ENCODE measurements at places on chromosomes 1 and 21.

GRCh38 chr1:202197653-202198365 lies 4.2 kb downstream of the LGR6 start:
- no peak for DNase-seq

DNA sequence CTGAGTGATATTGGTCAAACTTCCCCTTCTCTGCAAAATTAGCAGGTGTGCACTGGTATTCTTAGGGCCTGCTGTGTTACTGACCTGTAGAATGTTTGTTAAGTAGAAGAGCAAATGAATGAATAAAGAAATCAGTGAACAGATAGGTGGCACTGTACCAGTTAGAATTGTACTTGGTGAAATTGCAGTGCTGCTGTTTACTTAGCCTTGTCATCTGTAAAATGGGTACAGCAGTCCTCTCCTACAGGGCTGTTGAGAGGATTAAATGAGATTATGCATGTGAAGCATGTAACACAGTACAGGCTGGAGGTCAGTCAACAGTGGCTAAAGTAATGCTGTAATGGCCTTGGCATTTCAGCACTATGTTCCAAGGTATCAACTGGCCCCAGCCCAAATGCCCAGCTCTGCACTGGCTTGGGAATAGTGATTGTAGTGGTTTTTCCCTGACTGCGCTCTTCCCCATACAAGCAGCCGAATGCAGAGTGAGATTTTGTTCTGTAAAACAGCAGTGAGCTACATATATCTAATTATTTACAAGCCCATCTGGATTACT lies 10.5 kb downstream of the VANGL1 start:
- no peak for DNase-seq

- DNase-seq, result no peak
Measured at GRCh38 chr1:11479375-11479979, 522 bp downstream of the DISP3 start.

DNA sequence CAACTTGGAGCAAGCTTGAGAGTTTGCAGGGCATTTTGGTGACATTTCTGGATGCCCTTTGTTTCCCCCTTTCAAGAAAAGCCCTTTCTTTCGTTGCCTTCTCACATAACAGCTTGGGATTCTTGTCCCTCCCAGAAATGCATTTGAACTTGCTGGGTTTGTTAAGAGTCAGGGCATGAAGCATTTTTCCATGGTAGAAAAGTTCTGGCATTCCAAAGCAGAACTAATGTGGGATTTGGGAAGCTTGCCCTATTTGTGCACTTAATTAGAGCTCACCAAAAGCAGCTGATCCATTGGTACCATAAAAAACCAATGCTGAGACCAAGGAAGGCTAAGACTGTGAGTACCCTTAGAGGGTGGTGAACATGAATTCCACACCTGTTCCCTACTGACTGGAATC lies 99.8 kb upstream of the HOOK1 start:
- no peak for DNase-seq

GRCh38 chr1:152858062-152858461 lies 1.7 kb upstream of the LCE7A start:
- no peak for DNase-seq

DNA sequence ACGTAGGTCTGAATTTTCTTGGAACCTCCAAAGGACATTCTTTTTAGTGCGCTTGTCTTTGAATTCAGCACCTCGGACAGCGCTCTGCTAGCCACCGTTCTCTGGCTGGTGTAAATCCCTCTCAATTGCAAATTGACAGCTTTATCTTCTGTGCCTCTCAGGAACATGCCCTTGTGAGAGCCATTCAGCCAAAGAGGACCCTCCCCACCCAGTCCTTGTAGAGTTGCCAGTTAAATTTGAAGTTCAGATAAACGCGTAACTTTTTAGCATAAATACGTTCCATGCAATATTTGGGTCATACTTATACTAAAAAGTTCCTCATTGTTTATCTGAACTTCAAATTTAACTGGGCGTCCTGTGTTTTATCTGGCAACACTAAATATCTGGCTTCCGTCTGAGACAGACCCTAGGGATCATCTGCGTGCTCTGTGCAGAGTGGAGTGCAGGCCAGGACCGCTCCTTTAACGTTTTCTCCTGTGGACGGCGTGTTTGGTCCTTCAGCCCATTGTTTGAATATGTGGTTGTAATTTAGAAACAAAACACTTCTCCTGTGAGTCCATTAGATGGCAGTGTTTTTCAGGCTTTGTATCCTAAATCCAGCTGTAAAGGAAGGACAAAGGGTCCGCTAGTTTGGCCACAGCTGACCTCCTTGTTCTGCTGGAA lies 7.0 kb downstream of the KCNAB2 start:
- no peak for DNase-seq

GRCh38 chr1:155064111-155064831 lies 731 bp downstream of the EFNA4 start:
- no peak for DNase-seq

- peak; percentile 15 for DNase-seq
Measured at GRCh38 chr1:113949007-113949406, 19.9 kb downstream of the HIPK1 start.

DNA sequence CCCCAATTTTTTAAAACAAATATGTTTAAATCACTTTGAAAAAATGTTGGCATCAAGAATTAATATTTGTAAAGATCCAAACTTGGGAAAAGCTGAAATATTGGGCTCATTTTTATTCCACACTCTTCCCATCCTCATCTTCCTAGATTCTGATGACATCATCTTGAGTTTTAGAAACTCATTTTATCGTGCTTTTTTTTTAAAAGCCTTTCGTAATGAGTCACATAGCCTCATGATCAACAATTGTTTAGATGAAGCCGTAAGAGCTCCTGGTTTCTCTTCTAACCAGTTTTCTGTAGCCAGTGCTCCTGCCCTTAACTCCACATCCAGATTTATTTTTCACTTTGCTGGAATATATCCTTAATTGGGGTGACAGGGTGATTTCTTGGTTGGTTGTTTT lies 78.6 kb downstream of the POFUT2 start:
- DNase-seq, result peak; percentile 23

DNA sequence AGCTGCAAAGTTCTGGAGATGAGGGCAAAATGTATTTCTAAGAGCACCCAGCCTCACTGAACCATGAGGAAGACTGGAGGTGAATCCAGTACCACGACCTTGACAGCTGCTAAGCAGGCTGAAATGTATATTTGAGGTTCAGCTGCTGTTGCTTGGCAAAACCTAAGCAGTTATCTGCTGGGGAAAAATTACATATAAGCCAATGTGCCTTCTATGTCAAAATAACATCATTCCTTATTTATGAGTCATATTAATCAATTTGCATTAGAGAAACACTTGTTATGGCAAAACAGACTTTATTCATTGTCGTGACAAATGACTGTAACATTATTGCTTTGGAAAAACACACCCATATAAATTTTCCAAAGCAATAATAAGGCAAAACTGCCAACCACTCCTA lies 560.5 kb upstream of the NR5A2 start:
- no peak for DNase-seq

GRCh38 chr1:32966900-32967299 lies 2.3 kb upstream of the RNF19B start:
- DNase-seq, result no peak

GRCh38 chr1:62778208-62778607 lies 5.7 kb upstream of the ATG4C start:
- DNase-seq, result no peak

GRCh38 chr1:228964178-228965089 lies 229.2 kb downstream of the RHOU start:
- DNase-seq, result no peak

DNA sequence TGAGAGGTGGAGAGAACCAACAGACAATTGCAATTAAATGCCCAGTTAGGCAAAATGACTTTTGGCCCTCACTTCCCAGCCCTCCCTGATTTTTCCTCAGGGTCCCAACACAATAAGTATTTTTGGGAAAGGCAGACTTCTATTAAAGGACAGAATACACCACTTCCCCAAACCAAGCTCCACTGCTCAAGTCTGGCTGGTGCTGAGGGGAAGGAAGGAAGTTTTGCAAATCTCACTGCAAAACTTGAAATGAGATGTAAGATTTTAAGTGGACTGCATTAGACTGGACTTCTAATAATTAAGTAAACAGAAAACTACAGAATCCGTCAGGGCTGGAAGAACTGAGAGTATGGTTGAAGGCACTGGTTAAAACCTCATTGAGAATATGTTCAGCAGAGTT lies 32.2 kb upstream of the CD1D start:
- peak; percentile 59 for DNase-seq

- no peak for DNase-seq
Measured at GRCh38 chr1:19969898-19970660, 9.3 kb downstream of the PLA2G2A start.

- no peak for DNase-seq
Measured at GRCh38 chr1:69123486-69123885, 444.2 kb upstream of the LRRC7 start.

GRCh38 chr1:153342178-153342577 lies 6.5 kb downstream of the PGLYRP4 start:
- DNase-seq, result no peak

DNA sequence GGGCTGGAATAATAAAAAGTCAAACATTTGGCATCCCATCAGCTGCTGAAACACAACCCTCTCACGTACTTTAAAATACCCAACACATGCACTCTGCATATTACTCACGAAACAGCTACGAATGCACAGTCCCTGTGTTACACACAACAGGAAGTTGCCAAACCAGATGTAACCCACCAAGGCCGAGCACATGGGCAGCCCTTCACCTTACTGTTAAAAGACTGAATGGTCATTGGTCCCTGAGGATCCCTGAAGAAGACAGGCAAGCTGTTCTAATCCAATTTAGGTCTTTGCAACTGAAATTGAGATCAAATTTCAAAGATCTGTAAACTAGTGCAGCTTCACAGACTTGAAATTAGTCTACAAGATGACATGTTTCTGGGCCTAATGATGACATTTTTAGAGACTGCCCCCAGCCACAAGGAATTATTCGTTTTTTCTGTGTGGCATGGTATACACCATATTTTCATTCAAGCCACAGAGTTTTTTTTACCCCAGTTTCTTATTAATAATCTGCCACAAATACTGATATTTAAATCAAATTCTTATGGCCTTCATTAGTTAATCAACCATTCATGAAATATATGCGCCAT lies 25.6 kb upstream of the IER5 start:
- DNase-seq, result peak; percentile 92

GRCh38 chr1:4416189-4416588 lies 238.2 kb upstream of the AJAP1 start:
- DNase-seq, result no peak

DNA sequence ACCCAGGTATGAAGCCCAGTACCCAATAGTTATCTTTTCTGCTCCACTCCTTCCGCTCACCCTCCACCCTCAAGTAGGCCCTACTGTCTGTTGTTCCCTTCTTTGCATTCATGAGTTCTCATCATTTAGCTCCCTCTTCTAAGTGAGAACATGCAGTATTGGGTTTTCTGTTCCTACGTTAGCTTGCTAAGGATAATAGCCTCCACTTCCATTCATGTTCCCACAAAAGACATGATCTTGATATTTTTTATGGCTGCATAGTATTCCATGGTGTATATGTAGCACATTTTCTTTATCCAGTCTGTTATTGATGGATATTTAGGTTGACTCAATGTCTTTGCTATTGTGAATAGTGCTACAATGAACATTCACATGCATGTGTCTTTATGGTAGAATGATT lies 2.8 kb upstream of the TP53BP2 start:
- no peak for DNase-seq

DNA sequence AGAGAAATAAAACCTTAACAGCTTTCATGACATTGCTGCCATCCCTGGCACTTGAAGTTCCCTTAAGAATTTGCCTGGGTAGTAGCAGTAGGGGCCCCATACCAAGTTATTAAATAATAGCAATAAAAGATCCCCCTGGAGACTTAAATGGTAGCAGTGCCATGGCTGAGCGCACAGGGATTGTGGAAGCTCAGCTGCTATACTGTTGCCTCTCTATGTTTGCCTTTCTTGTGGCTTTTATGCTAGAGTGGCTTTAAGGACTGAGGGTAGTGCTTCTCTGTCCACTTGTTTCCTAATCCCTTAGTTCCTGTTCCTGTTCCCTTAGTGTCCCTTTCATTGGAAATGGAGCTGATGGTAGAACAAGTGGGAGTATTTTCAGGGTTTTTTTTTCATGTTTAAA lies 42.1 kb downstream of the NCF2 start:
- DNase-seq, result no peak

DNA sequence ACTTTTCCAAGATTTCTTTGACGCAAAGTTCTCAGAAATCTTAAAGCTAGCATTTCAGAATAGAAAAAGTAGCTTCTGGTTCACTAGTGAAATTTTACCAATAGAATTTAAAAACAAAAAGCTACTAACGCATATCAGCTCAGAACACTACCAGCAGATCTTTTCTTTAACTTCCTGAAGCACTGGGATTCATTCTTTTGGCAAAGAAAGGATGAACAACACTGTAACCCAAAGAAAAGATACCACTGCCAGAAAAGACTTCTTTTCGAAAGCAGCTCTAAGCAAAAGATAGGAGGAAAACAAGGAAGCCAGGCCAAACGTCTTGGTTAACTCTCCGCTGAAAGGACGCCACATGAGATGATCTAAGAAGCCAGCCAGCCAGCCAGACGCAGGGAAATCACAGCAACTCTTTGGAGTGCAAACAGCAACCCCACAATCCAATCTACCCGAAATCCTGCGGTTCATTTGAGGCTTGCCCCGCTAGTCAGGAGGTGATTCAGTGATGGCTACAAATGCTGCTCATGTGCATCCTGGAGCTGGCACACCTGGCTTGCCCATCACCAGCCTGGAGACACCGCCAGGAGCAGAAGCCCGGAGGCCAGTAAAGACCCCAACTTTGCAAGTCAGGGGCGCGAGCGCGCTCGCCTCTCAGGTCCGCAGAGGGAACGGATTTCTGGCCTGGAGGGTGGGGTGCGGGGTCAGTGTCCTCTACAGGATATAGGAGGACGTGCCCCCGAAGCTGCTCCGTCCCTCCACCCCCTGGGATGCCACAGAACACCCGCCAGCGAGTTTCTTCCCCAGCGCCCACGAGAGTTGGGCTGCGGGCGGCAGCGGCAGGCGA lies 812 bp downstream of the NBPF1 start:
- DNase-seq, result peak; percentile 46

GRCh38 chr1:231625975-231626534 lies 535 bp upstream of the DISC1 start:
- no peak for DNase-seq

- DNase-seq, result no peak
Measured at GRCh38 chr1:87915771-87916170, 587.1 kb downstream of the LMO4 start.

GRCh38 chr1:58861506-58861905 lies 77.7 kb upstream of the JUN start:
- peak; percentile 23 for DNase-seq

DNA sequence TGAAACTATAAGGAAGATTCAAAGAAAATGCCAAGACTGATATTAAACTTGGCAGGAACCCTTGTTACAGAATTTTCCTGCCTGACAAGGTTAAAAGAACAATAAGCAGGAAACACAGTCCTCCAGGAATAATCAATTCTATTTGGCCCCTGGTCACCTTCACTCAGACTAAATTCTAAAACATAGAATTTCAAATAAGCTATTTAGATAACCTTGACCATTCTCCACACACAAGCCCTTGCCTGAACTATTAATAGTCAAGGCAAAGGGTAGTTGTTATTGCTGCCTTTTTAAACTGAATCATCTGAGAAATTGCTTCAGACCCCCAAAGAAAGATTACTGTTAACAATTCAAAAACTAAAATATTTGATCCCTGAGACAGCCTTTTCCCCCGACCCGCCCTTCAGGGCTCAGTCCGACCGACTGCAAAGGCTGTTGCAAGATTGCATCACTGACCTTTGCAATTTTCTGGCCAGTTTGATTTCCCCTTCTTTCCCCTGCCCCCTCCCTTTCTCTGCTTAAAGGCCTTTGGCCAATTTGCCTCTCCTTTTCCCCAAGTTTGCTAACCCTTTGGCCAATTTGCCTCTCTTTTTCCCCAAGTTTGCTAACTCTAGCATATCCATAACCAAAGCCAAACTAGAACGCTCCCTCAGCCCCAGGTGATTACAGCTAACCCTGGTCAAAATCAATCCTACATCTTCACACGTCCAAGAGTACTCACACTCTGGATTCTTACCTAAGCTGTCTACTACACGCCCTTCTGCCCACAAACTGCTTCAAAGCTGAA lies 1.4 kb upstream of the G0S2 start:
- peak; percentile 86 for DNase-seq

Measured in CD14-positive monocyte (primary cell).